LHCN-M2 (cell line): ENCODE measurements at places on chromosomes 6 and 20. TPM values are rescaled to one million over a fixed set of nuclear protein-coding genes. Genes with fewer than 3 reads are reported as not detected.

Gene KCNG1
- 0.34 and 0.71 TPM in 2 replicates for total RNA-seq

Gene MMS22L
- 26.2 and 31.3 TPM in 2 replicates for total RNA-seq

Gene OR2J1
- total RNA-seq = not detected in 2 replicates

Gene KIAA0408
- 2.4 and 5.0 TPM in 2 replicates for total RNA-seq

Gene APOBEC2
- 0.63 TPM in 1 of 2 replicates, not detected in the other for total RNA-seq

Gene B3GAT2
- total RNA-seq = under 0.01 TPM in 1 of 2 replicates, not detected in the other

- no peak for DNase-seq
Measured at GRCh38 chr6:167559675-167560479, 235.0 kb downstream of the TTLL2 start.

- peak; percentile 64 for DNase-seq
Measured at GRCh38 chr6:44096612-44097011, 30.6 kb downstream of the MRPL14 start.

- DNase-seq = no peak
Measured at GRCh38 chr6:136646377-136646776, 96.2 kb upstream of the MAP7 start.

DNA sequence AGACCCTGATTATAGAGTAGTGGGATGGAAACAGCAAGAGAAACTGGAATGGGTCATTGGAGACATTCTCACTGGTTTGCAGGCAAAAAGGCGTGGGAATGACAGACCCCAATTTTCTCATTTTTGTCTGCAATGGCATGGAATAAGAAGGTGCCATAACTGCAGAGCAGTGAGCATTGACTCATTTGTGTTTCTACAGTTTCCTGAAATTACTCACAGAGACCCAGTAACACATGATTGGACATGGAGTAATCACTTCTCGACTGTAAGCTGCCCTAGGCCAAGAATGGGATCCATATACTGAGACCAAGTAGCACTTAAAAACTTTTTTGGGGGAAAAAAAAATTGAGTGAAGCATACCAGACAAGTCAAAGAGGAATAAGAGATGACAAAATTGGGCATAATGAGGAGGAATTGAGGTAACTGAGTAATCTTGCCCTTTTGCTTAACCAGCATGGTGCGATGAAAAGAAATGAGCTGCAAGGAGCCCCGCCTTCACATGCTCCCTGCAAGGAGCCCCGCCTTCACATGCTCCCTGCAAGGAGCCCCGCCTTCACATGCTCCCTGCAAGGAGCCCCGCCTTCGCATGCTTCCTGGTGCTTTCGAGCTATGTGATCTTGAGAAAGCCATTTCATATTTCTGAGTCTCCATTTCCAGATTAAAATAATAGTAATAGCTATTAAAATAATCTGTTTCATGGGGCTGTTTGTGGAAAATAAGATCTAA lies 44.1 kb downstream of the NHSL1 start:
- DNase-seq = peak; percentile 20

DNA sequence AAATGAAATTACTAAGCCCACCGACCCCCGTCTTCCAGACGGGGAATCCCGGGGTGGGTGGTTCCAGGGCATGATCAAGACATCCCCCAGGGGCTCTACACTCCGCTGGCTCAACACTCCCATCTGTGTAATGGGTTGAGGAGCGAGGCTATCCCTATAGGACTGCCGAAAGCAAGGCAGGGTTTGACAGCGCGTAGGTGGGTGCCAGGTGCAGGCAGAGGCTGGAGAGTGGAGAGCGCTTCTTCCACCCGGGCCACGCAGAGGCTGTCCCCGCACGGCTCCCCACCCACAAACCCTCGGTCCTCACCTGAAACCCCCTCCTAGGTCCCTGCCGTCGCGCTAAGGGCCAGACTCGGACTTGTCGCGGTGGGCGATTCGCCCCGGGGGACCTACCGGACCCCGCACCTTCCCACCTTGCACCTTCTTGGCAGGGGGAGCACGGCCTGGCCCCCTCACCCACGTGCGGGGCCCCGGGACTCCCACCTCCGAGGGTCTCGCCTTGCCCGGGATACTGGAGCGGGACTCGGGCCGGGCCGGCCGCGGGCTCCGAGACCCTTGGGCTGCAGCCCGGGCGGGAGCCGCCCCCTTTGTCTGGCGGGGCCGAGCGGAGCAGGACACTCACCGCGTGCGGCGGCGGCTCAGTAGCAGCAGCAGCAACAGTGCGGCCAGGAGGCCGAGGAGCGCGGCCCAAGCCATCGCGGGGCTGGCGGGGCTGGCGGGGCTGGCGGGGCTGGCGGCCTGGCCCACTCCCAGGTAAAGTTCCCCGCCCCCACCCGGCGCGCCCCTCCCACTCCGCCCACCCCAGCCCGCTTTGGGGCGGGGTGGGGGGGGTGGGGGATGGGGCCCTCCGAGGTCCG lies at the start of gene PTGIS:
PTGIS (minus strand) TSS at position 717 of the 857 bp plus-strand sequence; CDS start at position 696, 21 bp downstream.
- DNase-seq = no peak

DNA sequence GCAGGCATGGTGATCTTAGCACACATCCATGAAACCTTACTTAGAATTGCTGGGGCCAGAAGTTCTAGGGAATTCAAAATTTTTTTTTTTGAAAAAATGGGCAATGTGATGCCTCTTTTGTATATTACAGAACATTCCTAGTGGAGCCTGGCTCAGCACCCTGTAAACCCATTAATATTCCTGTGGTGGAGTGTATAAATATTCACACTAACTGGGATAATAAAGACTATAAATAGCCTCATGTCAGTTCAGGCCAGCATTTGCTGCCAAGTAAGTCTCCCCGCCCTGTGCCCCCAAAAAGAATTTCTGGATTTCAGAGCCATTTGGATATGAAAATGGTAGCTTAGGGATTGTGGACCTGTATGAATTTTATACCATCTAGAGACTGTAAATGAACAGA lies 14.8 kb downstream of the BANF2 start:
- DNase-seq = no peak

DNA sequence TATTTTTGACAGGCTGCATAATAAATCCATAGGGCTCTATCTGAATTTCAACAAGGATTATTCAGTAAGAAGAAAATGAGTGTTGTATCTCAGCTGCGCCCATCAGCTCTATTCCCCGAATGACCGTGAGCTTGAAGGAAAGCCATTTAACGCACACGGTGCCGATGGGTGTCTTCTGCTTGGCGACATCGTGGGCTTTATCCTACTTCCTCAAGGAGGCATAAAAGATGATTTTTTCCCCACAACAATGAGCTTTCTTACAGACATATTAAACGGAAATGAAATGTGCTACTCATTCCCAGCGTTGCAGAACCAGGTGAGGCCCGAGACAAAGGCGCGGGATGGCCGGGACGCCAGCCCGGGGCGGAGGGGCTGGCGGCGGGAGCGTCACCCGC lies 710 bp downstream of the DYNLT1 start:
- DNase-seq = no peak

GRCh38 chr6:28944412-28944865 lies 20.7 kb upstream of the TRIM27 start:
- peak; percentile 78 for DNase-seq

DNA sequence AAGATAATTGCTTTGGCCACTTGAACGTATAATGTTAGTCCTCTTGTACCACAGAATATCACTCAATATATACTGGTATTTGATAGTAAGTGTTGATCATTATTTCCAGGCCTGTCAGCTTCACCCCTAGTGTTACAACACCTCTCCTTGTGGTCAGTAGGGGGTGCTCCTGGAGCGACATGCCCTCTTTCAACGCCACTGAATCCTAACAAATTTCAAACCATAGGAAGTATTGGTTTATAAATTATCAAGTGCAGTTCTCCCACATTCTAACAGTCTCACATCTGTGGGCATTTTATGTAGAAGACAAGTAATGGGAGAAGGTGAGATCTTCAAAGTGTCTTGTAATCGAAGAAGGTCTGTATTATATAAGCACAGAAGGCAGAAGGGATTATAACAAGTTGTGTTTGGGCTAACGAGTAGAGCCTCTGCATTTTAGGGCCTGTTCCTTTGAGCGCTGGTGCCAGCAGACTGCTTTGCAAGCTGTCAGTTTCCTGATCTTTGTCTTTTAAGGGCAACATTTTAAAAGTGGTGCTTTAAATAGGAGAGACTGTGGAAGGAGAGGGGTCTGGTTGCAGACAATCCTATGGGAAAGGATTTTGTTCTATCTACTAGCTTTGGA lies 57.1 kb upstream of the CEP162 start:
- DNase-seq = no peak

GRCh38 chr6:167441715-167442206 lies 116.9 kb downstream of the TTLL2 start:
- no peak for DNase-seq

DNA sequence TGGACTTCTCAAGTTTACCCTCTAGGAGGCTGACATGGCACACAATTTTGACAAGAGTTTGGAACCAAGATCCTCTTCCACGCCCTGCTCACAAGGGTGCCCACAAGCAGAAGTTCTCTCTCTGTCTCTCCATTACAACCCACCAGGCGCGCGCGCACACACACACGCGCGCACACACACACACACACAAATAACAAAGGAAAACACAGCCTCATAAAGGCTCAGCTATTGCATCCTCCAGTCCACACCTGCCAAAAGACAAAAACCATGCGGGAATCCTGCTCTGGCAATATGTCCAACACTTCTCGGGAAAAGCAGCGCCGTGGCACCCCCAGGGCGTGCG lies 870 bp downstream of the PAK5 start:
- no peak for DNase-seq

- peak; percentile 66 for DNase-seq
Measured at GRCh38 chr6:113169484-113169883, 687.7 kb upstream of the MARCKS start.

GRCh38 chr20:22763257-22763906 lies 179.0 kb upstream of the FOXA2 start:
- peak; percentile 57 for DNase-seq

DNA sequence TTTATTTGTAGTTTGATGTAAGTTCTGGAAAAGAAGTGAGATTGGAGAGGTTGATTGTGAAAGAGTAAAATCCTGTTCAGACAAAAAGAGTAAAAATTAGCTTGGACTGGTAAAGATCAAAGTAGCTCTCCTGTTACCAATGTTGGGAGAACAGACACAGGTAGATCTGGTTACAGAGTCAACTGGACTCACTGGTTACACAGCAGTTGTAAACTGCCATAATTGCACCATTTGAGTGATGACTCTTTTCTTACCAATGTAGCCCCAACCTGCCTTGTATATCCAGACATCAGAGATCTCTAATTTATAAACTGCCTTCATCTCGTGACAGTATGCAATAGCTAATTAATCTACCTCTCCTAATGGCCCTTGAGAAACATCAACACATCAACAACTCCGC lies 165.6 kb upstream of the PRSS16 start:
- no peak for DNase-seq

- DNase-seq = no peak
Measured at GRCh38 chr6:145047891-145048290, 687.4 kb downstream of the EPM2A start.

GRCh38 chr6:89834884-89835792 lies 5.5 kb downstream of the CASP8AP2 start:
- DNase-seq = peak; percentile 27

DNA sequence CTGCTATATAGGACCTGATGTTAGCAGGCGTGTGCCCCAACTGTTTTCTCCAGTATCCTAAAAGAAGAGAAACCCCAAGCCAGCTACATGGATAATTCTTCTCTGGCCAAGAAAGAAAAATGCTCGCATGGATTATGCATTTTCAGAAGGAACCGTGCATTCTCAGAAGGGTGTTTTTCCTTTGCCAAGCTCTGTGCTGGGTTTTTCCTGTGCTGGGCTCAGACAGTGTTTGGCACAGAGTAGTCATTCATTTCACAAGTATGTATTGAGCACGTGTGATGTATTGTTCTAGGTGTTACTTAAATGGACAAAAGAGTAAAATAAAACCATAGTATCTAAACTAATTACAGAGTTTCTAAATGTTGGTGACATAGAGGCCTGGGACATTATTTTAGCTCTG lies 62.7 kb upstream of the ZNF133 start:
- DNase-seq = no peak

DNA sequence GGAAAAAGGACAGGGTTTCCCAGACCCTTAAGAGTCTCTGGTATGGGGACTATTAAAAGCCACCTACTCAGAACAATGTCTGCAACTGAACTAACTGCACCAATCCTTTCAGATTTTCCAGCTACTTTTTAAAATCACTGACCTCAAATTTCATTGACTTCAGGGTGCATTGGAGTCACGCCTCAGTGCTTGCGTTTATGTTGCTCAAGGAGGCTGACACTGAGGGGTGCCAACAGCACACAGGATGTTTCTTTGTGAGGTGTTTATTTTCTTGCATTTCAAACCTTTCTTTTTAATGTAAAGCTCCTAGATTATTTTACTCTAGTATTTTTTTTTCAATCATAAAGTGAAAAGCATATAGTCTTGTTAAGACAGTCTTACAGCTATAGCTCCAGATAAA lies 402.0 kb upstream of the SLC35B3 start:
- DNase-seq = no peak

- no peak for DNase-seq
Measured at GRCh38 chr20:20482453-20482852, 114.5 kb downstream of the INSM1 start.

- peak; percentile 84 for DNase-seq
Measured at GRCh38 chr6:5995949-5996713, 10.6 kb downstream of the NRN1 start.

GRCh38 chr20:21509597-21510371 lies 4.1 kb downstream of the NKX2-2 start:
- DNase-seq = peak; percentile 66

- peak; percentile 50 for DNase-seq
Measured at GRCh38 chr6:73648166-73648565, 5.6 kb downstream of the SLC17A5 start.

DNA sequence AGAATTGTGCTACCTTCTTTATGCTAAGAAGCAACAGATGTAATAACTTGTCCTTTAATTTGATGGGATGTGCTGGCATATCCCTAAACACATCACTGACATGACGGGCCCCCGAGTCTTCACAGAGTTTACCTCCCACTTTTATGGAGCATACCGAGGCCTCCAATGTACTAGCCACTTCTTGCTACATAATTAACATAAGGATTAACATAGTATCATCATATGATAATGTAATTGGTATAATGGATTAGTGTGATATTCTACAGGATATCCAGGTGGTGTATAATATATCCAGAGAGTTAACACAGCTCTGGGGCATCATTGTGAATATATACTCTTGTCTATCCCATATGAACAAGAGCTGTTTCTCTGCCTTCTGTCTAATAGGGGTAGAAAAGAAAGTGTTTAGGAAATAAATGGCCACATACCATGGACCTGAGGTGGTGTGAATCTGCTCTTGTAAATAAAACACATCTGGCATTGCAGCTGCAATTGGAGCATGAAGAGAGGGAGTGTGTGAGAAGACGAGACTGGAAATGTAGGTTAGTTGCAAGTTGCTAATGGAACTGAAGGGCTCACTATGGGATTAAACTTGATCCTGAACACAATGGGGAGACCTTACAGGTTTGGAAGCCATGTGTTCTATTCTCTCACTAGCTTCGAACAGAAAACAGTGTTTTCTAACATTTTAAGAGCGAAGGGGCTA lies 102.3 kb downstream of the IYD start:
- DNase-seq = no peak

- peak; percentile 59 for DNase-seq
Measured at GRCh38 chr6:161169696-161170095, 104.2 kb downstream of the AGPAT4 start.

DNA sequence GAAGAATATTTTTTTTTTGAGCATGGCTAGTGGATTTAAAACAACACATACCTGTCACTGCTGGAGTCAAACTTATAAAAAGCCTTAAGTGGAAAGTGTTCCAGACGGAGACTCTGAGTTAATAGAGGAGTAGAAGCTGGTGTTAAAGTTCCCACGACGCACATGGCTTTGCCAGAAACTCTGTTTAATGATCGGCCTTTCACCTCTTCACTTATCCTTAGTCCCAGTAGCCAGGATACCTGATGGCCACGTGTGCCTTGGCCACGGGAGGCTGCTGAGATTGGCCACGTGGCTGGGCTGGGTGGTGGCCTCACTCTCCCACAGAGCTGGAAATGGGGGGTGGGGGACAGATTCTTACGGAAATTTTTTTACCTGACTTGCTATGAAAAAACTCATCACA lies 333.1 kb downstream of the ZFAND3 start:
- DNase-seq = no peak
